ENCODE measurements at places on chromosomes 4 and X.

GRCh38 chr4:13559413-13559812, 15.1 kb upstream of the NKX3-2 start:
- no peak for DNase-seq

DNA sequence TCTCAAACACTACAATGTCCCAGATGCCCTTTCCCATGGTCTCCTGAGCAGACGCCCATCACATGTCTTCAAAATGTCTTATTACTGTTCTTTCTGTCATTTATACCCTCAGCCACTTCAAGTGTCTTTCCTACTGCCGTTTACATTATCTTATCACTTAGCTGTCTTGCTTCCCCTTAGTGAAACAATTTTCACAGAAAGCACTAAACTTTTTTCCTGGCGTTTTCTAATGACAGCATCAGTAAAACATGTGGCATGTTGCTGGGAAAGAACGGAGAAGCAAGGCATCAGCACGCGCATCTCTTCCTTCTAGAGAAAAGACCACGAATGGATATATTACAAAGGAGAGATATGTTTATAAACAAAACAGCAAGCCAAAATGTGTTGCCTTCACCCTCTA, 189.7 kb upstream of the SLIT2 start:
- DNase-seq, result no peak

GRCh38 chr4:73841243-73841925, 4.9 kb downstream of the CXCL6 start:
- no peak for DNase-seq

DNA sequence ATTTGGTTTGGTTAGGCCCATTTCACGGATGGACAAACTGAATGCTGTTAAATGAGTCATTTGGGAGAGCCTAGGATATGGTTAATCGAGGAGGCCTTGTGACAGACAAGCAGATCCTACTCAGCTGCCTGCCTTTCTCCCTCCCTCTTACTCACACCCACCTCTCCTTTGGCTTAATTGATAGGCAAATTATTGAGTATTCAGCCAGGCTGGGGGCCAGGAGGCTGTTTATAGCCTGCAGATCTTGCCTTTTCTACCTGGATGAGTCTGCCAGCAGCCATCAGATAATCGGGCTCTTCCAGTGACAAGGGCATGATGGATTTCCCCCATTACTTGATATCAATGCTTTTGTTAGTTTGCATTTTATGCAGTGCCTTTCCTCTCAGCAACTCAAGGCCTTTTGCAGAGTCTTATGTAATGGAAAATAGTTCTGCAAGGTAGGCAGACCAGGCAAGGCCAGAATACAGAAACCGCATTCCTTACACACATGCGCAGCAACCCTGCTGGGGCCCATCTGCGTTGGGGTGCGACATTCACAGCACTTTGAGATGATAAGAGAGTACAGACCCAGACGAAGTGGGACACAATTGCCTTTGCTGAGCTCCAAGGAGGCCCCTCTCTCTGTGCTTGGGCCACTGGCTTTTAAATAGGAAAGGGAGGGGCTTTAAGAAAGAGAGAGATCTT, 96.2 kb upstream of the ATP6AP2 start:
- no peak for DNase-seq

DNA sequence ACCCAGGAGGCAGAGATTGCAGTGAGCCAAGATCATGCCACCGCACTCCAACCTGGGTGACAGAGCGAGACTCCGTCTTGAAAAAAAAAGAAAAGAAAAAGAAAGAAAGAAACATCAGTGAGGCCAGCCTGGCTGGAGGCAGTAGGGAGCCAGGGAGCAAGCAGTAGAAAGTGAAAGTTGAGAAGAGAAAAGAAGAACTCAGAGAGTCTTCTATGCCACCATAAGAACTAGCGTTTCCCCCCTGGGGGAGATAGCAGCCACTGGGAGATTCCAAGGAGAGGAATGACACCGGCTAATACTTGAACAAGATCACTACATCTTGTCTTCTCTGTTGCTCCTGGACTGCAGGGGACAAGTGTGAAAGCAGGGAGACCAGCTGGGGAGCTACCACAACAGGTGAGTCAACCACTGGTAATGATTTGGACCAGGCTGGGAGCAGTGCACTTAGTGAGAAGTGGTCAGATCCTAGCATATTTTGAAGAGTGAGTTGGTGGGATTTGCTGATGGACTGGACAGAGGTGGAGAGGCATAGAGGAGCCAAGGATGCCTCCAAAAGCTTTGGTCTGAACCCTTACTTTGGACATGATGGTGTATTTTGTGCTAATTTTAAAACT, 33.4 kb downstream of the SLC2A9 start:
- no peak for DNase-seq

DNA sequence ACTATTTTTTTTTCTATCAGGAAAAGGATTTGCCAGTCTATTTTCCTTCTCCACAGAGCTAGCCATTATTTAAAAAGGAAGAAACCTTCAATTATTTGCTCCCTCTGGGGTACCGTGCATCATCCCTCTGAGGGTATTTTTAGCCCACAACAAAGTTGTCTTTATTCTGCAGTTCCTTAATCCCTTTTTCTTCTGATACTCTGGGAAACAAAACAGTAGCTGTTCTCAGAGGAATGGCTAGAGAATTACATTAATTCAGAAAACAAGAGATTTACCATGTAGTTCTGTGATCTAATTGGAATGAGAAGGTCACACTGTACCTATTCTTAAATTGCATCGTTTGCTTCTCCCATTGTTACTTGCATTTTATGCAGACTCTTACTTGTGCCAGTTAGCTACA, 1056.7 kb downstream of the STIM2 start:
- no peak for DNase-seq
